ENCODE measurements at places on chromosomes 1 and 21.

GRCh38 chr1:90000934-90001676 lies 6.2 kb downstream of the ZNF326 start:
- DNase-seq = no peak

- no peak for DNase-seq
Measured at GRCh38 chr21:37868446-37869295, 47.6 kb downstream of the KCNJ6 start.

DNA sequence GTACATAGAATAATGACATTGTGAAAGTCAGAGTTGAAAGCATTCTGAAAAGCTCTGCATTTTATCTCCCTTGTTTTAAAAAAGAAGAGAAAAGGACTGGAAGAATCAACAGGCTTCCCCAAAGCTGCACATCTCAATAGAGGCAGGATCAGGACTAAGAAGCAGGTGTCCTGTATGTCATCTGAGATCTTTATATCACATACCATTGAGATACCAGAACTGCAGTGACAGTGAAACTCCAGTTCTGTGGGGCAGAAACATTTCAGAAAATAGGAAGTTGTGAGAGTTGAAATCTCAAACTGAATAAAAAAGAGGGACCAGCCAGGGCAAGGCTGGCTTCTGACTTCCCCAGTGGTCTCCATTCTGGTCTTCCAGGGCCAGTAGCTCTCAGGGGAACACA lies 33.0 kb upstream of the SH2D1B start:
- no peak for DNase-seq

DNA sequence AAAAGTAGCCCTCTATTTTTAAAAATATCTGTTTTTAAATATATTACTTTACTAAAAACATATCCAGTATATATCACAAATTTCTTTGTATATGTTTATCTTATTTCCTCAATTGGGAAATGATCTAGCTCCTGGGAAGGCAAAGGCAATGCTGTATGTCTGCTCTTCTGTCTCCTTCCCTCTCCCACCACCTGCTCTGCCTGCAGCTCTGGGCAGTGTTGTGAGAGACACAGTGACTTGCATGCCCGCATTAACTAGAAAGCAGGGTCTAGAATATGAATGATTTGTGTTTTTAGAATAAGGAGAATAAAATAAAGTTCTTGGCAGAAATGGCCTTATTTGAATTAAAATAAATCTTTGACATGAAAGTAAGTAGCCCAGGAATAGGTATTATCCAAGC lies 11.1 kb downstream of the SLC30A10 start:
- DNase-seq = no peak

DNA sequence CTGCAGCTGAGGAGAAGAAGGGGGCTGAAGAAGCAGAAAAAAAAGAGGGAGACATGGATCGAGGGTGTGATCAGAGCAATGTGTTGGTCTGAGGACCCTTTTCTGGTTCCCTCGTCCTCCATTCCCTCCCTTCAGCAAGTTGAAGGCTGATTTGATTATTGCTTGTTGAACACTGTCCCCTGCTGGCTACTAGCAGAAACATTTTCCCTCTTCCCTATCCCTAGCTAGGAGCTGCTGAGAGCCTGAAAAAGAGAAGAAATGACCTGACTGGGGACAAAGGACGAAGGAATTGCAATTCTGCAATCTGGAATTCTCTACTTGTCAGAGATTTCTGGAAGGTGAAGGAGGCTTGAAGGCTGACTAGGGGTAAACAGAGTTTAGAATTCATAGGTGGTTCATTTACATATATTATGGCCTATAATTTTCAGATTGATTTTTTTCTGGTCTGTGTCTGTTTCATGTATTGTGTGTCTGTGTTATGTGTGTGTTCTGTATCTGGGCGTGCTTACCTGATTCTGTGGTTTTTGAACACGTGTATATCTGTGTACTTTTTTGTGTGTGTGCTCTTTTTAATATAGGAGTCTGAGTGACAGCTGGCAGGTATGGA lies 9.8 kb downstream of the NHLH1 start:
- DNase-seq = peak; percentile 18

DNA sequence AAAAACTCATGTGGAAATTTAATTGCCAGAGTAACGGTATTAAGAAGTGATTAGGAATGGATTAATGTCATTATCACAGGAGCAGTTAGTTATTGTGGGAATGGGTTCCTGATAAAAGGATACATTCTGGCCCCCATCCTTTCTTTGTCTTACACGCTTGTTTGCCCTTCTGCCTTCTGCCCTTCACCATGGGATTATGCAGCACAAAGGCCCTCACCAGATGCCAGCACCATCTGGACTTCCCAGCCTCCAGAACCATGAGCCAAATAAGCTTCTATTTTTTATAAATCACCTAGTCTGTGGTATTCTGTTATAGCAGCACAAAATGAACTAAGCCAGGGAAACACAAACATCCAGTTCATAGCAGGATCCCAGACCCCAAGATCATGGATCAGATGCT lies 33.9 kb upstream of the POU2F1 start:
- no peak for DNase-seq

DNA sequence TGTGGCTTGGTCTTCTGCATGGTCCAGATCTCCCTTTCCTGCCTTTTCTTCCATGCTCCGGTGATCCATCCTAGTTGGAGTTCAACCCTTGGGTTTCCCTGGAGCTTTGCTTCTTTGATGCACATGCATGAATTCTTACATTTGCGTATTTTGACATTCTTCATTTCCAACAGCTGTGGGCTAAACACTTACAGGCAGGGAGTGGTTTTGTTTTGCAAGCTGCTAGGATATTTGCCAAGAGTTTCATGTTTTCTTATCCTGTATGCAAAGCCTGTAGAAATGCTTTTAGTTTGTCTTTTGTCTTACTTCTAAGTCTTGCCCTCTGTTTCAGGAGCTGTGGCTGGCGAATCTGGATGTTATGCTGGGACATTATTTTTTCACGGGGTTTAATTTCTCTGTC lies 90.3 kb upstream of the PAXBP1 start:
- no peak for DNase-seq

- DNase-seq = no peak
Measured at GRCh38 chr1:85583611-85584263, 3.2 kb downstream of the CCN1 start.

Measured in adrenal gland (tissue), 19 donors.